ENCODE measurements at places on chromosomes 4 and X. TPM values are rescaled to one million over a fixed set of nuclear protein-coding genes. Genes with fewer than 3 reads are reported as not detected.

Gene NR3C2
- 22.9 TPM for total RNA-seq

Gene RAI2
- total RNA-seq: 33.0 TPM

Gene ERCC6L
- total RNA-seq: 0.38 TPM

Gene AR
- total RNA-seq: 27.1 TPM

Gene TMPRSS11F
- not detected for total RNA-seq

Gene PDE5A
- 19.2 TPM for total RNA-seq

Gene SUPT20HL1
- 0.11 TPM for total RNA-seq

Gene BTK
- 1.8 TPM for total RNA-seq

Gene BMPR1B
- total RNA-seq: 18.2 TPM

Gene ENPEP
- total RNA-seq: 1.5 TPM

DNA sequence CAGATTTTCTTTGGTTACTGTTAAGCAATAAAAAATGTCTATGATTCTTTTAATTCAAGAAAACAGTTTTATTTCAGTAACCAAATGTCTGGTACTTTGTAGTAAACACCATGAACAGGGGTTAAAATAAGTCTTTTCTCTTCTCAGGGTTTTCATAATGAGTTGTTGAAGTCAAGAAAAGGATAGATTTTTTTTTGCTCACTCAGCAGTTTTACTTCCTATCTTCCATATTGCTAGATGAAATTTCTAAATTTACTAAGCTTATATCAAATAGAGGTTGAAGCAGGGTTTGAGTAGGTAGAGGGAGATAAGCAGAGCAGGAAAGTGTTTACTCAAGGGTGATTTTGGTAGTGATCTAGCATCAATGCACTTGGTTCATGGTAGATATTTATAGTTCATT is 1031.3 kb downstream of the C4orf33 start:
- no peak overlapping the region for H3K27ac ChIP-seq
- no peak overlapping the region for H3K4me3 ChIP-seq
- no peaks in the 10 kb centered on the region for H3K36me3 ChIP-seq
- DNase-seq: no peak
- no peaks in the 10 kb centered on the region for H3K27me3 ChIP-seq

GRCh38 chr4:8649631-8650361 is 57.2 kb downstream of the CPZ start:
- no peak overlapping the region for H3K27ac ChIP-seq
- no peak overlapping the region for H3K4me3 ChIP-seq
- DNase-seq: no peak
- no peaks in the 10 kb centered on the region for H3K27me3 ChIP-seq

DNA sequence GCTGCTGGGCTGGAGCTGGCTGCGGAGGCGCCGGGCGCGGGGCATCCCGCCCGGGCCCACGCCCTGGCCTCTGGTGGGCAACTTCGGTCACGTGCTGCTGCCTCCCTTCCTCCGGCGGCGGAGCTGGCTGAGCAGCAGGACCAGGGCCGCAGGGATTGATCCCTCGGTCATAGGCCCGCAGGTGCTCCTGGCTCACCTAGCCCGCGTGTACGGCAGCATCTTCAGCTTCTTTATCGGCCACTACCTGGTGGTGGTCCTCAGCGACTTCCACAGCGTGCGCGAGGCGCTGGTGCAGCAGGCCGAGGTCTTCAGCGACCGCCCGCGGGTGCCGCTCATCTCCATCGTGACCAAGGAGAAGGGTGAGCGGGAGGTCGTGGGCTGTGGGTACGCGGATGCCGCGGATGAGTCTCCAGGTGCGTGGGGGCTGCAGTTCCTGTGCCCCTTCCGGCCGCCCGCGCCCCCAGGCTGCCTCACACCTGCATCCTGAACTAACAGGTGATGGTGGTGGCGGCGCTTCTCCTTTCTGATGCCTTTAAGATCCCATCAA is 499 bp downstream of the CYP2U1 start:
- peaks cover 6% of the 10 kb centered on the region for H3K4me1 ChIP-seq
- H3K4me3 ChIP-seq: peak overlapping the region; percentile 82
- H3K36me3 ChIP-seq: no peaks in the 10 kb centered on the region
- H3K27ac ChIP-seq: peak overlapping the region; percentile 65

GRCh38 chrX:19625612-19626011 is 110.3 kb upstream of the MAP3K15 start:
- DNase-seq: no peak
- no peak overlapping the region for H3K4me3 ChIP-seq
- no peaks in the 10 kb centered on the region for H3K27me3 ChIP-seq
- no peaks in the 10 kb centered on the region for H3K36me3 ChIP-seq
- no peak overlapping the region for H3K27ac ChIP-seq

DNA sequence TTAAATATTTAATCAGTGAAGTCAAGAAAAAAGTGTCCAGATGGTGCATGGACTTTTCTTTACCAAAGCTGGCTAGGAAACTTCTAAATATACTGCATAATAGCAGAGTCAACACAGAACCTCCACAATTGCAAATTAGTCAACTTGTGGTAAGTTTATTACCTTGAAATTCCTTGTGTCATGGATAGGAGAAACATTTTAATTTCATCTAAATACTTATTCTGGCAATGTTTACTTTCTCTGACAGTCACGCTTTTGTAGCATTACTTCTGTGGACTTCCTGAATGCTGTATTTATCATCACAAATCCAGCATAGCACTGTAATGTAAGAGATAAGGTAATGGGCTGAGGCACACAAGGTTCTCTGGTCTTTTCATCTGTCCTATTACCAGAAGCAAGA is 2266.1 kb downstream of the PCDH7 start:
- H3K36me3 ChIP-seq: no peaks in the 10 kb centered on the region
- no peaks in the 10 kb centered on the region for H3K27me3 ChIP-seq
- no peak overlapping the region for H3K4me3 ChIP-seq
- no peak for DNase-seq
- H3K27ac ChIP-seq: no peak overlapping the region

DNA sequence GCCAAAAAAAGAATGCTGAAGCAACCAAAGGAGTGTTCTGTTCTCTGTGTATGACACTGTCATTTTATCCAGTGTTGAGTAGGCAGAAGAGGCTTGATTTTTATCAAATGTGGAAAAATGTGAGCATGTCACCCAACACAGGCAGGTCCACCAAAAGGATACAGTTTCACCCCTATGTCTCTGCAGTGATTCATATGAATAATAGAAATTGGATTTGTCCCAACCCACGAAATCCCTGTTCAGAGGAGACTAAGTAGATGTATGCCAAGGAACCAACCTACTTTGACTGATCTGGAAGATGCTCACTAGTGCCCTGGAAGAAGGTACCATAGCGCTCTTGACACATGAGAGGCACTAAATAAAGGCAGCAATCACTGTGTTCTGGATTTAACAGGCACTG is 72.5 kb downstream of the FGF13 start:
- H3K27me3 ChIP-seq: no peaks in the 10 kb centered on the region
- no peaks in the 10 kb centered on the region for H3K36me3 ChIP-seq
- H3K4me1 ChIP-seq: no peaks in the 10 kb centered on the region
- H3K4me3 ChIP-seq: no peak overlapping the region
- no peak overlapping the region for H3K27ac ChIP-seq

- no peaks in the 10 kb centered on the region for H3K36me3 ChIP-seq
- peak; percentile 78 for DNase-seq
- no peaks in the 10 kb centered on the region for H3K27me3 ChIP-seq
- H3K4me3 ChIP-seq: no peak overlapping the region
- H3K4me1 ChIP-seq: no peaks in the 10 kb centered on the region
- H3K27ac ChIP-seq: no peak overlapping the region
Measured at GRCh38 chr4:108018040-108018883, 28.6 kb downstream of the HADH start.

GRCh38 chr4:112173593-112174558 is 28.6 kb downstream of the FAM241A start:
- H3K4me3 ChIP-seq: no peak overlapping the region
- peaks cover 2% of the 10 kb centered on the region for H3K4me1 ChIP-seq
- no peak overlapping the region for H3K27ac ChIP-seq
- H3K27me3 ChIP-seq: no peaks in the 10 kb centered on the region

GRCh38 chr4:102799816-102800215 is 27.5 kb downstream of the UBE2D3 start:
- H3K27ac ChIP-seq: no peak overlapping the region
- H3K4me1 ChIP-seq: no peaks in the 10 kb centered on the region
- H3K36me3 ChIP-seq: no peaks in the 10 kb centered on the region
- no peak for DNase-seq
- no peak overlapping the region for H3K4me3 ChIP-seq

DNA sequence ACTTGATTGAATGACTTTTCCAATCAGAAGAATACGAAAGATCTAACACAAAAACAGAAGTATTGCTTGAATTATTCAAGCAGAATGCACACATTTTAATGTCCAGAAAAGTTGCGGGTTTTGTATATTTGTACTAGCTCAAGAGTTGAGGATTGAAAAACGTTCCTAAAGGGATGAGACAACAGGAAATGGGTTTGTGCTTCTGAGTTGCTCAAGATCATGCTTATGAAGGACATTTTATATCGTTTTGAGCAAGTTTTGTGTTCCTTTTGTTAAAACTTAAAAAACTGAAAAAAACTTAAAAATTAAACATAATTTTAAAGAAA is 353 bp upstream of the SMIM10 start:
- peak overlapping the region; percentile 47 for H3K4me3 ChIP-seq
- H3K27me3 ChIP-seq: no peaks in the 10 kb centered on the region
- H3K4me1 ChIP-seq: no peaks in the 10 kb centered on the region
- H3K27ac ChIP-seq: no peak overlapping the region
- DNase-seq: no peak
- no peaks in the 10 kb centered on the region for H3K36me3 ChIP-seq

DNA sequence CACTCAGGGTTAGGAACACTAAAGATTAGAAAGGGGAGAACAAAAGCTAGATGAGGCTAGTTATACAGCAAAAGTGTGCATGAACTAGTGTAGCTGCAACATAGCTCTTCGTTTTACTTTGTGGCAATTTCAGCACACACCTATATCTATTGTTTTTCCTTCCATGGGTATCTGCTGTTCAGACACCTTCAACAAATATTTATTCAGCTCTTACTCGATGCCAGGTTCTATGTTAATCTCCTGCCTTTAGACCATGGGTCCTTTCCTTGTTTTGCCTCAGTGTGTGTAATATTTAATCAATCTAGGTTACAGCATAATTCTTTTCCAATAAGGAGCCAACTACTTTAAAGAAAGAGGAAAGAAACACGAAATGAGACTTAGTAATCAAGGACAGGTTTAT is 10.4 kb upstream of the FAM9A start:
- no peaks in the 10 kb centered on the region for H3K27me3 ChIP-seq
- H3K4me3 ChIP-seq: no peak overlapping the region
- no peaks in the 10 kb centered on the region for H3K36me3 ChIP-seq
- DNase-seq: no peak

- H3K27me3 ChIP-seq: no peaks in the 10 kb centered on the region
- no peak overlapping the region for H3K4me3 ChIP-seq
- DNase-seq: peak; percentile 23
- H3K27ac ChIP-seq: no peak overlapping the region
- H3K36me3 ChIP-seq: no peaks in the 10 kb centered on the region
Measured at GRCh38 chr4:73776321-73776729, 36.0 kb downstream of the CXCL8 start.

DNA sequence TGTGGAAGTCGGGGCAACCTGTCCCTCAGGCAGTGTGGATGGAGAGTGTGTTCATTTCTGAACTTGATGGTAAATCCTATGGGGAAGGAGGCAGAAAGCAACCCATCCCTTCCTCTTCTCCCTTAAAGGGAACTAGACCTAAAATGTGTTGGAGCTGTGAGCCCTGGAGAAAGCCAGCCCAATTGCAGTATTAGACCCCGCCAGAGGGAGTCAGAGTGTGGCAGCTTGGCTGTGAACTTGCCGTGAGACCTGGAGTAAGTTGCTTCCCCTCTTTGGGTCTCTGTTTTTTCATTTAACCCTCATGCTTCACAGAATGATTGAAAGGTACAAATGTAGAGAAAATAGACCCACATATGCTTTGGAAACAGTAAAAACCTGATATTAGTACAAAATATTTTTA is 108.7 kb upstream of the PAK3 start:
- no peak overlapping the region for H3K4me3 ChIP-seq
- no peaks in the 10 kb centered on the region for H3K4me1 ChIP-seq
- H3K27ac ChIP-seq: no peak overlapping the region
- no peaks in the 10 kb centered on the region for H3K36me3 ChIP-seq

Data from ovary (tissue), 10 donors.